ENCODE measurements at places on chromosomes 2 and 18. TPM values are rescaled to one million over a fixed set of nuclear protein-coding genes. Genes with fewer than 3 reads are reported as not detected.
A peak's percentile ranks its signal among the peaks of the same experiment; 100 is the strongest.

DNA sequence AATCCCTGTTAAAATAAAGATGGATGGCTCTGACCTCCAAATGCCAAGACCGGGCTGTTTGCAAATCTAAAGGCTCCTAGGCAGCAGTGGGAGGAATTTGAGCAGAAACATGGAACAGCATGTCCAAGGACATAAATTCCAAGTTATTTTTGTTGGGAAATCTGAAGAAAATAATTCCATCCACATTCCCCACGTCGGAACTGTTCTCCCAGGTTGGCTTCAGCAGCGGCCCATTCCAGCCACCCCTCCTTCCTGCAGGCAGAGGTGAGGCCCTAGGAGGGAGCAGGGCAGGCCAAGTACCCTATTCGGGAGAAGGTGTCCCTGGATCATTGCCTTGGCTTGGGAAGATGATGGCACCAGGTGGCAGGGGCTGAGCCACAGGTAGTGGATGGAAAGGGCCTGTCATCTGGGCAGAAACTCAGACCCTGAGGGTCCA, 117.1 kb downstream of the CAPN13 start:
- DNase-seq = no peak

- no peak for DNase-seq
Observed at GRCh38 chr2:196970099-196970498, 43.6 kb upstream of the PGAP1 start.

DNA sequence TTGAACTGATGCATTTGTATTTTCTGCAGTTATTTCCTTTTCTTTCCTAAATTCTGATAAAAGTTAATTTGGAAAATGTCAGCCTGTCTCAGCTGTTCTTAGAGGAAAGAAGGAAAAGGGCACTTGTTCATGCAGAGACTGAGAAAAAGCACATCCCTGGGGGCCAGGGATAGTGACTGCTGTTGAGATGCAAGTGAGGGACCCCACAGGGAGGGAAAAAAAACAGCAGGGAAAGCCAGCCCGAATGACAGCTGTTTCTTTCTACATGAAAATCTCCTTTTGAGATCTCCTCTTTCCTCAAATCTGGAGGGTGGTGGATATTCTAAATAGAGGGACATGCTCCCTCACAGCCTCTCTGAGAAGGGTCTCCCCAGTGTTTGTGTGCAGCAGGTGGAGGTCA, 14.0 kb upstream of the MTA3 start:
- DNase-seq = no peak

DNA sequence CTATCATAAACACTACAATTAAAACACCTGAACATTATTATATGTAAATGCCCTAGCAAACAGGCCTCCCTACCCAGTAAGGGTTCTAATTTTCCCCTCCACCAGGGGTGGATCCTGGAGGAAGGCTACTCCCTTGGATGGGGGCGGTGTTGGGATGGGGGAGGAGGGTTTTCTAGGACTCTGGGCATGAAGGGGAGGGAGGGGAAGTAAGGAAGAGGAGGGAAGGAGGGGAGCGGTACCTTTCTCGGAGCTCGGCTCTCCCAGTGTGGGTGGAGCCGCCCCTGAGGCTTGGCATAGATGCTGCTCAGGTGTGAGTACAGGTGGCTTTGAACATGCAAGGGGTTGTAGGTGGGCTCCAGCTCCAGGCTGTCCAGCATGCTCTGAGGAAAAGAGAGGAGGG, 5.4 kb downstream of the DOK1 start:
- DNase-seq = no peak

DNA sequence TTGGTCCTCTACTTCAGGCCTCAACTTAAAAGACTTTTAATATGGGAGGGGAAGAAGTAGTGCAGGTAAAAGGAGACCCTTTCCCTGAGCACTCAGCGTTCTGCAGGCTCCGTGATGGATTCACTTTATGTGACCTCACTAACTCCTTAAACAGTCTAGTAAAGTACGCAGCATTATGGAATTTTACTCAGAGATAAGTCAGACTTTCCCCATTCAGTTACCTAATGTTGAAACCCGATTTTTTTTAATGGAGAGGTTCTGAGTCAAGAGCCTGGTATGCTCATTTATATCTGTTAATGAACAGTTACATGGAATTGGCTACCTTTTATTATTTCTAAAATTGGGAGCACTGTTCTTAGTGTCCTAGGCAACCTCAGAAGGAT, 34.1 kb downstream of the RASGRP3 start:
- DNase-seq = no peak

DNA sequence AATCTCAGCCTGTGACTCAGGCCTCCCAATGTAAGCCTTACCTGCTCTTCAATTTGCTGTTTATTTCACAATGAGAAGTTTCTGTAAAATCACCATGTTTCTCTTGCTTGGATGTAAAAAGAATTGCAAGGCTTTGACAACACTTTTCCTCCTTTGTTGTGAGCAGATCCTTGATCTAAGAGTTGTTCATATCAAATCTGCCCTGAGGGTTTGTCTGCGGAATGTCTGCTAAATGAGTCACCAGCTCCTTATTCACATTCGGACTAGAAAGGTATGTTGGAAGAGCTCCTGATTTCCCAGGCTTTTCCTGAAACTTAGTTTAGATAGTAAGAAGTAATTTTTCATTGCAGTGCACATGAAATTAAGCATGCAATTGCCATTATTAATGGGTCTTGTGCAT, 268.2 kb upstream of the TCF4 start:
- no peak for DNase-seq

DNA sequence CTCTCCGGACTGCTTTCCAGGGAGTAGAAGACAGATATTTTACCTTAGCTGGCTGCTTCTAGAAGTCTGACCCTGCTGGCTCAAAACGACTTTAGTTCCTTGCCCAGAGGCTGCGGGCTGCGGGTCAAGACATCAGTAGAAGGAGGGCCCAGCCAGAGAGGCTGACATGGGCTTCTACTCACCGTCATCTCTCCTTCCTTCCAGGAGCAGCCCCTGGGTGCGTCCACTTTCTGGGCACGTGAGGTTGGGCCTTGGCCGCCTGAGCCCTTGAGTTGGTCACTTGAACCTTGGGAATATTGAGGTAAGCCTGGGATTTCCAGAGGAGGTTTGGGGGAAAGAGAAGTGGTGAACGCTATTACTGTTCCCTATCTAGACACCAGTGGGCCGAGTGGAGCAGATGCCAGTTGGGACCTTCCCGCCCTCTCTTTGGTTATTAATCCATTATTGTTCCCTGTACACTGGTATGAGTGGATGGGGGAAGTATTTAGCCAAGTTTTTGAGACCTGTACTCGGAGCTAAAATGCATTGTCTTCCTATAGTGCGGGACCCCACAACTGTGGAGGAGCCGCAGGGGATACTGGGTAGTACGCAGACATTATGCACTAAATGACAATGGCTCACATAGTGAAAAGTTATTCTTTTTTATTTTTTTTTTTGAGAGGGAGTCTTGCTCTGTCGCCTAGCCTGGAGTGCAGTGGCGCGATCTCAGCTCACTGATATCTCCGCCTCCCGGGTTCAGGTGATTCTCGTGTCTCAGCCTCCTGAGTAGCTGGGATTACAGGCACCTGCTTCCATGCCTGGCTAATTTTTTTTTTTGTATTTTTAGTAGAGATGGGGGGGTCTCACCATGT, 26.3 kb upstream of the CASP8 start:
- no peak for DNase-seq

DNA sequence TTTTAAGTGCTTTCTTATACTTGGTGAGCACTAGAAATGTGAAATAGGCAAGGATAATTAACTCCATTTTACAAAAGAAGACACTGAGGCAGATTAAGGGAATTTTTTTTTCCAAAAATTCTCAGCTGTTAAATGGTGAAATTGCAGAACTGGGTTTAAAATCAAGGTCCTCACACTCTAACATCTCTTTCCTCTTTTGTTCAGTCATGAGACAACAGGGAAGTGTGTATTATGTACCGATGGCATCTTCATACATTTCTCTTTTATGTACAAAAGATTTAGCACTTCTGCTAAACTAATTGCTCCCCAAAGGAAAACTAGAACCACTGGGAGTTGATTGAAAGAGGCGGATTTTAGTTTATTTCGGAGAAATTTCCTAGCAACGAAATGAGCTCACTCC, 203.0 kb downstream of the SETBP1 start:
- DNase-seq = peak; percentile 75

- DNase-seq = no peak
Observed at GRCh38 chr2:76281156-76281841, 570.6 kb upstream of the GCFC2 start.

GRCh38 chr18:59509481-59510442, 150.7 kb upstream of the LMAN1 start:
- no peak for DNase-seq

DNA sequence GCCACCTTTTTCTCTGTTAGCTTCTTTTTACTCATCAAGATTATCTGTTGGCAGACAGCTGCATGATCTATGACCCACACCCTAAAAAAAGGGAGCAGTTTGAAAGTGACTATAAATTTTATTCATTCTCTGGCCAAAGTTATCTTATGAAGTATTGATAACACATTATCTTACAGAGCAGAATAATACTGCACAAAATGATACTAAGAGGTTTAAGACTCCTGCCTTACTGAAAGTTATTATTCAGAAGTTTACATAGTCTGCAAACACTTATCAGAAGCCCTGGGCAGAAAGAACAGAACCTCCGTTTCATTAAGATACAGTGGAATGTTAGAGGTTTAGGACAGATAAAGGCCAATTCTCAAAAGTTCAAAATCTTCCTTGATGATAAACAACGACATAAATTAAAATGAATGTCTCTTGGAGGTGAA, 78.2 kb downstream of the ZEB2 start:
- no peak for DNase-seq

GRCh38 chr2:188369365-188369764, 77.7 kb downstream of the GULP1 start:
- no peak for DNase-seq

GRCh38 chr2:178796079-178796677, 11.0 kb downstream of the TTN start:
- DNase-seq = peak; percentile 49

DNA sequence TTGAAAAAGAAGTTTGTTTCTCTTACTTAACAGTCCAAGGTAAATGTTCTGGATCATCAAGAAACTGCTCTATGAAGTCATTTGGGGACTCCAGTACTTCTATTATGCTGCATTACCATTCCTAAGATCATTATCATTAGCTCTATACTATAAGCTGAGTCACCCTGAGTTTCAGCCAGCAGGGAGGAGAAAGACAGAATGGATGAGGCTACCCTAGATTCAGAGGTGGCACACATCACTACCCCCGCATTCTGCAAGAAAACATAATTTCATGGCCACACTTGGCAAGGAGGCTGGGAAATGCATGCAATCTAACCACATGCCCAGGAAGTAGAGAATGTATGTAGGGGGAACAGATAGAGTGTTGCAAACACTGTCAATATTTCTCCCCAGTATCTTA, 16.6 kb upstream of the LNPK start:
- DNase-seq = no peak

DNA sequence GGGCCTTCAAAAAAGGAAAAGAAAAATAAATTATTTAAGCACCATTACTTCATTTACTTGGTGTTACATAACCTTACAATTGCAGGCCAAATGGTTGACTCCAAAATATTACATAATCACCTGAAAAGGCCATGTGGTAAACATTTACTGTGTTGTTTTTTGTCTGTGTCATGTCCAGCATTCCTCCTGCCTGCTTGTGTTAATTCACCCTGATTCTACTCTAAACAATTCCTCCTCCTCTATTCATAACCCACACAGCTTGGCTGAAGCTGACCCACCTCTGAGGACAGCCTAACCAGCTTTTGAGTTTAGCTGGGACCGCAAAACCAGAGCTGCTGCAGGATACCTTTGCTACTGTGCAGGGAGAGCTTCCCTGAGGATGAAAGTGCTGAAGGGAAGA, 35.4 kb downstream of the TMX3 start:
- DNase-seq = no peak

DNA sequence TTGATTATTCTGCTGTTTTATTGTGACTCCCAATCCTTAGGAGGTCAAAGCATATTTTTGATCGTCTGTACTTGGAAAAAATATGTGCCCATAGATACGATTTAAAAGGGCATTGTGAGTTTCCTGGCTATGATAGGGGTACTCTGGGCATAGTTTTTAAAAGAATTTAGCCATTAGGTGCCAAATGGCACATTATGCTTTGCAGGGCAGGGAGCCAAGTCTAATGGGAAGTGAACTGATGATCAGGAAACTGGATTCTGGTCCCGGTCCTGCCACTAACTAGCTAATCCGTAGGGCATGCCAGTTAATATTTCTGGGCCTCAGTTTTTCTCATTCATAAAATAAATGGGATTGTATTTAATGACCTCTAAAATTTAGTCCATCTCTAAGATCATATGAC, 189.3 kb downstream of the LTBP1 start:
- no peak for DNase-seq

GRCh38 chr2:84729224-84729623, 151.7 kb downstream of the TRABD2A start:
- no peak for DNase-seq

GRCh38 chr2:219851801-219852481, 224.5 kb downstream of the SLC4A3 start:
- no peak for DNase-seq

GRCh38 chr2:156334496-156335478, 2.3 kb upstream of the NR4A2 start:
- no peak for DNase-seq

DNA sequence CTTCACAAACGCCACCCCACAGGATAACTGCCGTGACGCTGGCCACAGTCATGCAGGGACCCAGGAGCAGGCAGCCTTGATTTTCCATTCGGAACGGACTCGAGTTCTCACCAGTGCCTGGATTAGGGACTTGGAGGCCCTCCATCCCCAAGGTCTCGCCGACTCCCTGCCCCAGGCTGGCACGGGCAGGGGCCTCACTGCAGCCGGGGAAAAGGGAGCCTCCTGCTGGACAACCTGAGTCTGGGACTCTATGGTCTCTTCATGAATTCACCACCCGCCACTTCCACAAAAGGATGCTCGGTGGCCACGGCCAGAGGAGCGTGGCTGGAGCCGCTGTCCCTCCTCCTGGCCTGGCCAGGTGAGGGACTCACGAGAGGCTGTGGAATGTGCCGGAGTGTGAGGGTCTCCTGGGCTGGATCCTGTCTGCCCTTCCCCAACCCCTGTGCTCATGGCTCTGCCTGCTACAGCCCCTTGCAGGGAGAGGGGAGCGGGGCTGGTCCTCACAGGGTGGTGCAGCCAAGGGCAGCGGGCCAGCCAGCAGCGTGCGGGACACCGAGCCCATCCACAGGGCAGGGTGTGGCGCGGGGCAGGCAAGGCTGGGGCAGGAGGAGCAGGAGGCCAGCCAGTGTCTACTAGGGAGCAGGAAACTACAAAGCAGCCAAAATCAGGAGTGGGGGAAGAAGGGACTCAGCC, 42.3 kb downstream of the AQP12A start:
- DNase-seq = no peak

- no peak for DNase-seq
Observed at GRCh38 chr2:70851704-70852103, 16.1 kb upstream of the CD207 start.

The ITGA4 gene
- 23.0 TPM for total RNA-seq

The ZBTB7C gene
- total RNA-seq = 15.7 TPM

The CD8A gene
- 1.4 TPM for total RNA-seq

The RALB gene
- total RNA-seq = 65.4 TPM

The NT5DC4 gene
- 0.10 TPM for total RNA-seq

The LHCGR gene
- 0.79 TPM for total RNA-seq

The GCG gene
- not detected for total RNA-seq

The WNT6 gene
- total RNA-seq = 6.5 TPM

The TXNDC9 gene
- total RNA-seq = 54.6 TPM

The EGR4 gene
- total RNA-seq = not detected

The SCG2 gene
- total RNA-seq = 166 TPM

The BUB1 gene
- total RNA-seq = 14.4 TPM

The STARD6 gene
- total RNA-seq = 0.69 TPM

The MREG gene
- 11.6 TPM for total RNA-seq

The ELOA2 gene
- total RNA-seq = not detected

All from spinal cord (tissue), 10 donors.